ENCODE measurements at places on chromosomes 2 and 18. TPM values are rescaled to one million over a fixed set of nuclear protein-coding genes. Genes with fewer than 3 reads are reported as not detected.

PFN4 gene
- total RNA-seq: 1.1 TPM

TRAPPC12 gene
- total RNA-seq: 54.9 TPM

OSBPL6 gene
- 13.5 TPM for total RNA-seq

ZSWIM2 gene
- total RNA-seq: not detected

- no peak for ATAC-seq
These were observed 1.5 kb upstream of the GPBAR1 start for GRCh38 chr2:218259099-218259961.

DNA sequence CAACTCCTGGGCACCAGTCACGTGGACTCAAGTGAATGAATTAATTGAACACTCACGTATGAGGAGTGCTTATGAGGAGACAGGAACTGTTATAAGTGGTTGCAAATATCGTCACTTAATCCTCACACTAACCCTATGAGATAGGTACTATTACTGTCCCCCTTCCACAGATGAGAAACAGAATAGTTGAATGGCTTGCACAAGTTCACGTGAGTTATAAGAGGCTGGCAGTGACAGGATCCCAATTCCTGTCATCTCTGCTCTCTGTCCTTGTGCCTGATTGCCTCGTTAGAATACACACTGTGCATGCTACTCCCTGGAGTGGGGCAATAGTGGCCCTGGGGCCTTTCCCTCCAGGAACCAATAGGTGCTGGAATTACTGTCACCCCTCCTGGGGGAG is 253.5 kb downstream of the DYSF start:
- no peak for ATAC-seq

DNA sequence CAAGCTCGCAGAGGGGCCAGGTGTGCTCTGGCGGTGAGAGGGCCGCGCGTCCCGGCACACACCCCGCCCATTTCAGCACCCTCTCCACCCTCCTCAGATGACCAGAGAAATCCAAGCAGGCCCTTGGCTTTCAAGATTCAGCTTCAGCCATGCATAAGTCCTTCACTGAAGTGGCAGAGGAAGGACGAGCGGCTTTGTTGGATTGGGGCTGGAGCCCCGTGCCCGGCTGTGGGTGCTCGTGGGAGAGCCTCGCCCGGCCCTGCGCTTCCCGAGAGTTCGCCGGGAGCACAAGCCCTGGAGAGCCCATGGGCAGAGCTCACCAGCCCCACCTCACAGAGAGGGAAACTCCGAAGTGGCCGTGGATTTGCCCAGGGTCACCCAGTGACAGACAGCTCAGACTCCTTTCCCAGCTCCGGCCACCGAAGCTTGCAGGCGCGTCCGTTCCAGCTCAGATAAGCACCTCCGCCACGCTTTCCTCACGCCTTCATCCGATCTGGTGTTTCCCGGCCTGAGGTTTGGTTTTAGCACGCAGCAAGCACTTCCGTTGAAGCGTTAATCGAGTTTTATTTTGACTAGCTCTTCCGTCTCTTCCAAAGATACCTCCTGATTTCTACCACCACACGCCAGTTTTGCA is 45.6 kb upstream of the MTCL1 start:
- no peak for ATAC-seq

DNA sequence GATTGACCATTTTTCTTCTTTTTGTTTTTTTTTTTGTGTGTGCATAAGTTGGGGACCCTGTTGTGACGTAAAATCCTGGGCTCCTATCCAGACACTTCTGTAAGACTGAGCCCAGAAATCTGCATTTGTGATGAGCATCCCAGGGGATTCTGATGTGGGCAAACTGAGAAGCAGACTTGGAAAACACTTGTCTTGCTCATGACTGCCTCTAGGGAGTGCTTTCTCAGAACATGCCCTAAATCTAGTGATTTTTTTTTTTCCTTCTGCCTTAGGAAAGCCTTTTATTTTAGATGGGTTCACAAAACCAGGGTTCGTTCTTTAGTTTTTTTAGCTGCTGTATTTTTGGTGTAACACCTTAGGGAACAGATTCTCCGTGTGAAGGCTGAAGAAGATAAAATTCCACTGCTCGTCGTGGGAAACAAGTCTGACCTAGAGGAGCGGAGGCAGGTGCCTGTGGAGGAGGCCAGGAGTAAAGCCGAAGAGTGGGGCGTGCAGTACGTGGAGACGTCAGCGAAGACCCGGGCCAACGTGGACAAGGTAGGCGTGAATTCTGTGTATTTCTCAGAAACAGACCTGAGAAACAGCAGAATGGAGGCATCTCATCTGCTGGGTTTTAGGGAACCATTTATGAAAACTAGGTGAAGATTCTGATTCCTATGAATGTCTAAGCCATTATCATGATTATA is 36.7 kb downstream of the RALB start:
- ATAC-seq: no peak

DNA sequence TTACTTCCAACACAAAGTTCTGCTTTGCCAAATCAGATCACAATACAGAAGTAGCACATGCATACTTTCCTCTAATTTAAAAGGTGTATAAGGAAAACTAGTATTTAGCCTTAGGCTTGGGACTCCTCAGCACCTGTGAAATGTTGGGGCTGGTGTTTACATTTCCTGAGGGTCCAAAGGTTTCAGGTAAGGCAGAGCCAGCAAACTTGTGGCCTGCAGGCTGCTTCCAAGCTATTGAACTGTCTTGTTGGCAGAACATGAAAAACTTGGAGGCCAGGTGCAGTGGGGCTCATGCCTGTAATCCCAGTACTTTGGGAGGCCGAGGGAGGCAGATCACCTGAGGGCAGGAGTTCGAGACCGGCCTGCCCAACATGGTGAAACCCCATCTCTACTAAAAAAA is 26.5 kb upstream of the GPR39 start:
- no peak for ATAC-seq

DNA sequence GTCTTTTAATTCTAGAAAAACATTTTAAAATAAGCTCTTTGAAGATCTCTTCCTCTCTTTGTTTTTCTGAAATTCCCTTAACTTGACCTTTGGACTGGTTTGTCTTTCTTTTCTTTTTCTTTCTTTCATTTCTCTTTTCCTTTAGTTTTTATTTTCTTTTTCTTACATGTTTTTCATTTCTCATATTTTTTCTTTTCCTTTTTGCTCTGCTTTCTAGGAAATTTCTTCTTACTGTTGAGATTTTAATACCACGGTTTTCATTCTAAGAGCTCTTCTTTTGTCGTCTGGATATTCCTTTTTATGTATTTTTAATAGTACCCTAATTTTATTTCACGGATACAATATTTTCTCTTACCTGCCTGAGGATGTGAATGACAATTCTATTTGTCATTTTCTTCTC is 337.8 kb downstream of the AGPS start:
- no peak for ATAC-seq
